Iris pigment epithelial cell (primary cell): ENCODE measurements at places on chromosomes 6 and 20.

- no peak for DNase-seq
Observed at GRCh38 chr20:48128436-48128835, 343.2 kb upstream of the SULF2 start.

- peak; percentile 92 for DNase-seq
Observed at GRCh38 chr6:42726485-42727086, 4.2 kb upstream of the PRPH2 start.

- DNase-seq: no peak
Observed at GRCh38 chr6:40477246-40478126, 109.7 kb downstream of the LRFN2 start.

DNA sequence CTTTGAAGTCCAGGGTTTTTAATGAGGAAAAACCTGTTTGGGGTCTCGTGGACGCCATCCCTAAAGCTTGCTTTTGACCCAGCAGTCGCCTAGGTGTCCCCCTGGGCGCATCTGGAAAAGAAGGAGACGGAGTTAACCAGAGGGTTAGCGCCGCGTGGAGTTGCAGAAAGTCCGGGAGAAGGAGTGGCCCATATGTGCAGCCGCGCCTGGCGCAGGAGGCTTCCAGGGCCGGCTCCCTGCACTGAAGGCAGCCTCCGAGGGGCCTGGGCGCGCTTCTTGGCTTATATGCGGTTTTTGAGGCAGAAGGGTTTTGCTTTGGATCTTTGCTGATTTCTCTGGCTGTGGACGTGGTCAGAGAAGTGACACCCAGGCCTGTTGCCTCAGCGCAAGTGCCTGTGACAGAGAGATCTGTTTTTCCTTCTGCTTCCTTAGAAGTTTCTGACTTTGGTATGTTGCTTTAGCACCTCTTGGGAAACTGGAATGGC is 987 bp downstream of the TMEM181 start:
- DNase-seq: no peak

DNA sequence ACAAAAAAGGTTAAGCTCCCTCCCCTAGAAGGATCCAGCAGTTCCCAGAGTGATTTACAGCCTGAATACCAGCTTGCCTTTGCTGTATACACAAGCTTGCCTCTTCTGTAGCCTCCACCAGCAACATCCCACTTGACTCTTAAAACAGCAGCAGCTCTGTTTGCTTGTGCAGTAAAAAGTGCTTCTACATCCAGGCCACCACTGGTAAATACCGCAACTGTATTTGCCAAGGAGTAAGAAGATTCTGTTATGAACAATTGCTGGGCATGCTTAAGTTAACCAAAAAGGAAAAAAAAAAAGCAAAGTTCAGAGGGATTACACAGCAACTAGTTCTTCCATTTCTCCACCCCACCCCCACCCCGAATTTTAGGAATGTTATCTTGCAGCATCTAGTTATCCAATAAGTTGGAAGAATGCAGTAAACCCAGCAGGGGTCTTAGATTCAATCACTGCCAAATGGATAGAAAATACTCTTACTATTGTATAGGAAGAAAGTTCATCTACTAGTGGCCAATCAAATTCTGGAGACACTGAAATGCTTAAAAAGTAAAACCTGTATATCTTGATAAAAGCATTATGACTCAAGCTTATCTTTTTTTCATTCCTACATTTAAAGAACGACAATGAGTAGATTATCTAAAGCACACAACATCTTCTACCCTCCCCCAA is 4.8 kb downstream of the SALL4 start:
- DNase-seq: no peak

- DNase-seq: peak; percentile 73
Observed at GRCh38 chr6:157528931-157529653, 148.1 kb downstream of the ZDHHC14 start.

DNA sequence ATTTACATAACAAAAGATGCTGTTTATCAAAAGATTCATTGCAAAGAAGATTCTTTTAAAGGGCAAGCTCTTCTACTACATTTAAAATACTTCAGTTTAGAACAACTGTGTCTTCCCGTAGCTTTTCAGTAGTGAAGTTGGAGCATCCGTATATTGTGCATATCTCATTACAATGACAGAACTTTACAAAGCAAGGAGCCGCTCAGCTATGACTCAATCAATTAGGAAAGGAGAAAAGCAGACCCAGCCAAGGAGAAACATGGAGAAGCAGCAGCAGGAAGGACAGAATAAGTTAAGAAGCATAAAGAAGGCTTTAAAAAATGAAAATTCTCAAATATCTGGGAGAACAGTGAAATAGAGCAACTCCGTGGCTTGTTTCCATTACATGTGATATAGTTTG is 132.6 kb upstream of the SMLR1 start:
- DNase-seq: no peak

DNA sequence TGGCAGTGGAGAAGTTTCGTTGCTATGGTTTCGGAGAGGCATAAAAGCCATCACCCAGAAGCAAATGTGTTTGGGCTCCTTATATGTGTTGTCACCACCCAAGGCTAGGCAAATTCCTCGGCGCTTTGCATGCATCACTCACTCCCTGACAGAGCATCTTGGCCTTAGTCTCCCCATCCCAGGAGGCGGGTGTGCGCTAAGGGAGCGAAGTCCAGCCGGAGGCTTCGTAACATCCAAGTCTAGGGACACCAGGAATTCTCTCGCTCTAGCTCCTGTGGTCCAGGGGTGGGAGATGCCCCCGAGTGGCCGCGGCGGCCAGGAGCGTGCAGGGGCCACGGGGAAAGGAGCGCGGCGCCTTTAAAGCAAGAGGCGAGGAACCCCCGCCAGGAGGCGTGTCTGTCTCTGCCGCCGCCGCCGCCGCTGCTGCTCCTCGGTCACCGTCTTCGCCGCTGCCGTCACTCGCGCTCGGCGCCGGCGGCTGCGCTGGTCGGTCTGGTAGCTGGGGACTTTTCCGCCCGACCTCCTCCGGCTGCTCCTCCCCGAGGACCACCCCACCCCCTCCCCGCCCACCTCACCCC is at the start of gene GRIK2:
Gene GRIK2, plus strand, starts transcription at position 458 of the 578 bp plus-strand sequence.
- DNase-seq: peak; percentile 17

- DNase-seq: no peak
Observed at GRCh38 chr6:133969285-133969920, 16.4 kb downstream of the TBPL1 start.

DNA sequence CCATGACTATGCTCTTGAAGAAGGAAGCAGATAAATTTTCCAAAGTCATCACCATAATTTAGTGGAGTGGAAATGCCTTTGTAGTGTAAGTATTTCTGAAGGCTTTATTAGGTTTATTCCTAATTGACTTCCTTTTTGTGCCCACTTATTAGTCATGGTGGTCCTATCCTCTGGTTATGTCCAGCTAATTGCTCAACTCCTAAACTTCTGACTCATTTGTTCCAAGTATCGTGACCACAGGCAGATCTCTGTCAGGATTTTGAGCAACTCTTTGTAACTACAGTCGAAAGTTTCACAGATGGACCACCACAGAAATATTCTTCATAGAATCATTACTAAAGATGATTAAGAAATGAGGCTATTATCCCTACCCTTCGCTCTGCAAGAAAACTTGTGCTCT is 315.6 kb upstream of the PTCHD4 start:
- DNase-seq: peak; percentile 97

DNA sequence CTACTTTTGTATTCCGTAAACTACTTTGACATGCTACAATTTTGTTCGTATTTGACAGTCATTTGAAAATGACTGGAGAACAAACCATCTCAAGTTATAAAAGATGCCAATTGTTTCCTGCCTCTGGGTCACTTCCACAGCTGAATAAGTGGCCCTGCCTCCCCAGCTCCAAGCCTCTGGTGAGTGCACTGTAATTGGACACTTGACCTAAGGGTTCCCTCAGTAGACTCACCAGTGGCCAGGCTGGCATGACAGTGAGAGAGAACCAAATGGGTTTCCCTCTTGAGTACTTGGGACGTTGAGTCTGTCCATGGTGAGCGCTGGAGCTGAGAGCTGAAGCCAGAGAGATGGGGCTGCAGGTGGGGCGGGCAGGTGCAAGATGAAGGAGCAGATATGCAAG is 57.1 kb downstream of the SLC35D3 start:
- no peak for DNase-seq

- no peak for DNase-seq
Observed at GRCh38 chr6:17556014-17556413, 44.1 kb upstream of the FAM8A1 start.

DNA sequence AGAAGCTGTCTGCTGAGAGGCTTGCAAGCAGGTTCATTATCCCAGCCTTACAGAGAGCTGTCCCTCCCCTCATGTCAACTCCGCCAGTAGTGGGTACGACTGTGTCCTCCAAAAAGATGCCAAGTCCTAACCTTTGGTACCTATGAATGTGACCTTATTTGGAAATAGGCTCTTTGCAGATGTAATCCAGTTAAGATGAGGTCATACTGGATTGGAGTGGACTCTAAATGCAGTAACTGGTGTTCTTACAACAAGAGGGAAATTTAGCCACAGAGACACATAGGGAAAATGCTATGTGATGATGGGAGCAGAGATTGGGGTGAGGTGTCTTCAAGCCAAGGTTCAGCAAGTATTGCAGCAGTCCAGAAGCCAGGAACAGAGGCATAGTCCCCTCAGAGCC is 90.8 kb upstream of the FOXP4 start:
- no peak for DNase-seq

DNA sequence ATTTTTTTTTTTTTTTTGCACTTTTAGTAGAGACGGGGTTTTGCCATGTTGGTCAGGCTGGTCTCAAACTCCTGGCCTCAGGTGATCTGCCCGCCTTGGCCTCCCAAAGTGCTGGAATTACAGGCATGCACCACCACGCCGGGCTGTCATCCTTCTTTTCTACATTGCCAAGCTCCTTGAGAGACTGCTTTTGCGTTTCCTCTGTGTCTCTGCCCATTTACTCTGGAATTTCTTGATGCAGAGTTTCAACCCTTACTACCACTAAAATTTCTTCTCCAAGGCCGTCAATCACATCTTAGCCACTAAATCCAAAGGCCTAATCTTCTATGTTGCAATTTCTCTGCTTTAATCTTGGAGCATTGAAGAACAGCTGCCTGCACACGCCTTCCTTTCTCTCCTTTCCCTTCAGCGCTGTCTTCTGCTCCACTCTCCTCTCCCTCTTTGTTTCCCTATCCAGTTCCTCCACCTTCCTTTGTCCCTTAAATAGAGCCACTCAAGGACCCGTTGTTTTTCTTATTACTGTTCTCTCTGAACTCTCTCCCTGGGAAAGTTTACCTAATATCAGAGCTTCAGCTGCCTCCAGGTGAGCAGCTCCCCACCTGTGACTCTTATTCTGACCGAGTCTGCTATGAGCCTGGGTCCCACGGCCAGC is 98.8 kb downstream of the SLC35B3 start:
- no peak for DNase-seq

- DNase-seq: peak; percentile 66
Observed at GRCh38 chr6:1436334-1437306, 47.2 kb downstream of the FOXF2 start.

GRCh38 chr20:34431168-34431567 is 68.1 kb downstream of the ITCH start:
- no peak for DNase-seq

- no peak for DNase-seq
Observed at GRCh38 chr20:40945189-40945588, 83.4 kb upstream of the TOP1 start.

DNA sequence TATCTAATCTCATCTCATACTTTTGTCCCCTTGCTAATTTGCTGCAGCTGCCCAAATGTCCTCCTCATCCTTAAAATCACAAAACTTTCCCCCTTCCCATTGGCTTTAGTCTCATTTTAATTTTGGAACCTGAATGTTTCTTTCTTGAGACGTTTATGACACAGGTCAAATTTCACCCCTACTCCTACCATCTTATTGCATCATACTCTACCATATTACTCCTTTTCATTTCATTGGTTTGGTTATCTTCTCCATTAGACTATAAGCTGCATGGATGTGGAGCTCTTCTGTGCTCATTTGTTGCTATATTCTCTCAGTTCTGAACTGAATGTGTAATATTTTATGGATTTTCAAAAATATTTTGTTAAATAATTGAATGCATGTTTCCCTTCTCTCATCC is 688.6 kb downstream of the CBLN4 start:
- no peak for DNase-seq

DNA sequence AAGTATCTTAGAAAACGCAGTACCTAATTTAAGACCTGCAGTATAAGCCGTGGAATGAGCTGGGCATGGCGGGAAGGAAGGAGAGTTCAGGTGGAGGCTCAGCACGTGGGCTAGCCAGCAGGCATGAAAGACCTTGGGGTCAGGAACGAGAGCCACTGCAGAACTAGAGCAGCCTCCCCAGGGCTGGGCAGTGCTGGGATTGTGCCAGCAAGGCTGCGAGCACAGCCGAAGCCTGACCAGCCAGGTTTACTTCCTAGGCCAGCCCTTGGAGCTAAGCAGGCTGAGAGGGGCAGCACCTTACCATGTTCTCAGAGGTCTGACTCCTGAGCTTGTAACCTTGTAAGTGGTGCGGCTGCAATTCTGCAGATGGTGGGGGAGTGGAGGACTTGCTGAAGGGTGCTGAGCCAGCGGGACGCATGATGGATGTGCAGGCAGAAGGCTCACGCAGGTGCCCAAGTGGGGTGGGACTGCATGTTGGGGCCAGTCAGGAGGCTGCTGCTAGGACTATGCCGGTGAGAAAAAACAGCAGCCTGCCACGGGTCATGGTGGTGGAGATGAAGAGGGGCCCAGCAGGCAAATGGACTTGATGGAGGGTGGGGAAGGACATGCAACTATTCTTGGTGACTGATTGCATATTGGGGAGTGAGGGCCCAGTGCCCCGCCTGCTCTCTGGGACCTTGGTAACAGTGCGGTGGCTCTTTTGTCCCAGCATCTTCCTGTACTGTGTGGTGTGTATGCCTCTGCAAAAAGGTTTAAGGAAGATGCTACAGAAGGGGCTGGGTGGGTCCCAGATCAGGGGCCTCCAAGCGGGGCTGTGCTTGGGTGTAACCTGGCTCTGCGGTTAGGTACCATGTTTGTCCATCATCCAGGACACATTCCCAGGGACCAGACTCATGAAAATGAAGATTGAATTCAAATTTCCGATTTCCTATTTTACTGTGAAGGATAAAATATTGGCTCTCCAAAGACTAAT is 37.6 kb upstream of the IRF4 start:
- DNase-seq: no peak

- no peak for DNase-seq
Observed at GRCh38 chr20:59392736-59393135, 92.3 kb downstream of the EDN3 start.

DNA sequence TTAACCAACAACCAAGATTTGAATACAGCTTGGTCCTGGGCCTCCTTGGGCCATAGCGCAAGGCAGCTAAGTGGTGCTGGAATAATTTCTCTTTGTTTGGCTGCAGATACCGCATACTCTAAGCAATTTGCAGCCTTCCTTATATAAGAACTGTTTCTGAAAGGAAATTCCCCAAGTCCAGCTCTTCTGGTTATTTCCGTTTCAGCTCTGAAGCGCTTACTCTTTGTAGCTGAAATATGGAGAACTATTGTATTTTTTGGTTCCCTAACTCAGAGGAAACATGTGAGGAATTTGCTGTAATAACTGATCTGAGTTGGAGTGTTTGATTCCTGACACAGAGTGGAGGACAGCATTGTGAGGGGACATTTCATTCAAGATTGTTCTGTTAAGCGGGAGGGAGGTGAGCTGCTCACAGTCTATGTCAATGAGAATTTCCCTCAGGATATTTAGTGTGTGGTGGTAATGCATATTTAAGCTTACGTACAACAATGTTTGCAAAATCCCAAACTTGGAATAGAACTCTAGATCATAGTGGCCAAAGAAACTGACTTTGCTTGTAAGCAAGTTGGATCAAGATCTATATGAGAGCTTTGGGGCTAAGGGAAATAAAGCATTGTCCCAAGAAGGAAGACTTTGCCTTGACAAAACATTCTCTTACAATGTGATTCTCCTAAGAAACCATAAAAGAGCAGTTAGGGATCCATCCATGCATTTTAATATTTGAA is 576.6 kb upstream of the FLRT3 start:
- no peak for DNase-seq
